Iris pigment epithelial cell (primary cell): ENCODE measurements at places on chromosomes 4 and X.

DNA sequence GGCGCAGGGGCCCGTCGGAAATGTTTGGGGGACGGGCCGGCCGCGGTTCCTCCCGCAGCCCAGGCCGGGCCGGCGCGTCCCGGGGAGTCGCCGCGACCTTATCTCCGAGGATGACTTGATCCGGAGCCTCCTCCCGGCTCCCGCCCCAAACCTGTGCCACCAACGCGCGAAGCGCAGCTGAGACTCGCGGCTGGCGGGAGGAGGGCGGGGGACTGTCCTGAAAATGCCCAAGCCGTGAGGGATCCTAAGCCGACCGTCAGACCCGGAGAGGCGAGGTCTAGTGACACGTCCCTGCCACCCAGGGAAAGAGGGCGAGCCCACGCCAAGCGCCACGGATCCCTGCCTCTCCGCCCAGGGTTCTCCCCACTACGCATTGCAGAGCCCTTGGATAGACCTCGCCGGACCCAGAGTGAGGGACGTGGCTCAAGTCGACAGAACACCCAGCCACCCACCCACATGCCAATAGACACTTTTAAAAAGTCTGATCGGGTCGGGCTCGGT, 26.9 kb downstream of the UTP14A start:
- DNase-seq = peak; percentile 11

DNA sequence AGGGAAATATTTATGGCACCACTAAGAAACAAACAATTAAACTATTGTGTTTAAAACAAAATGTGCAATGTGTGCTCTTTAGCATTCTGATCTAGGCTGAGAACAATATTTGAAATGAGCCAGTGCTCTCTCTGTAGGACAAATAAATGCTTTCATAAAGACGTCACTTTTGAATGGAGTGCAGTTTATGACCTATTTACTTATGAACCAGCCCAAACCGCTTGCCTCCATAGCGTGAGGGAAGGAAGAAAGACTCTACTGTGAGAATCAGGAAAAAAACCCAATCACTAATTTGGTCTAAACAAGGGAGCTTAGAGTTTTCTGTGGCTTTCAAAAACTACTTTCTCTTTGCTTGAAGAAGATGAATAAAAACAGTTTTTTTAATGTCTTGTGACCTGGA, 39.4 kb downstream of the SAT1 start:
- DNase-seq = peak; percentile 24

DNA sequence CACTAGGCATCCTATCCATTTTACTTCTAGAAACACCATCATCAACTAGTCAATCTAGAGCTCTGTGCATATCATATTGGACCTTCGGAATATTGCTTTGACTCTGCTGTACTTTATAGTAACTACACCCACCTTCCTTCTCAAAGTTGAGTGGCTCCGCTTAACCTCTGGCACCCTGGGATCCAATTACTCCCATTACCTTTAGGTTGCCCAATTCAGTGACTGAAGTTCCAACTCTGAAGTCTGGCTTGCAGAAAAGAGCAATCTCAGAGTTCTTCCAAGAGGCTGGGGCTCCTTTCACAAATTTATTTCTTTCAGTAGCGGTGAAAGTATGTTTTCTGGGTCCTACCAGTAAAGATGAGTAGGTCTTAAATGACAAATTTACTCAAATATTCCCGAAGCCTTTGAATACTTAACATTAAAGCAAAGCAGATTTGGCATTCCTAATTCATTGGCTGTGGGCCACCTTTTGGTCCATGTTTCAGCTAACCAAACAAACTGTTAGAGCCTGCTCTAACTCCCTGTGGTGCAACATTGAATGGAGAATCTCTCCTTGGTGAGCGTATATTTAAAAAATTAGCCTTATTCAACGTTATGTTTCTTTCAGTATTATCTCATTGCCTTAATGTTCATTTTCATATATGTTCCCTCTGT, 1215.8 kb downstream of the RAPGEF2 start:
- peak; percentile 10 for DNase-seq

DNA sequence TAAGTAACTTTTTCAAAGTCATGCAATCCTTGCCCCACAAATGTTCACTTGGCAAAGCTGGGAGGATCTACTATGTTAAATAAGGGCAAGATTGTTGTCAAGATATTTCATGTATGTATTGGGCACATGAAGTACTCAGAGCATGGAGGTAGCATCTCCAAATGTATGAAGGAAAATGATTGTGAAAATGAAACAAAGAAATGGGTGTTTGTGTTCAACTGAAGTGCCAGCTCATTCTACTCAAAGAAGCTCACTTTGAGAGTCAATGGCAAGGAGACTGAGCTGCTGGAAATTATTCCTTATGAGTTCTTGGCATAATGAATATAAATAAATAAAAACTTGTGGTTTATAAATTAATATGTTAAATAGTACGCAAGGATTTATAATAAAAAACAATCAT, 124.5 kb upstream of the ARSJ start:
- DNase-seq = no peak

- DNase-seq = peak; percentile 6
Observed at GRCh38 chrX:16573781-16574180, 76.2 kb upstream of the S100G start.

DNA sequence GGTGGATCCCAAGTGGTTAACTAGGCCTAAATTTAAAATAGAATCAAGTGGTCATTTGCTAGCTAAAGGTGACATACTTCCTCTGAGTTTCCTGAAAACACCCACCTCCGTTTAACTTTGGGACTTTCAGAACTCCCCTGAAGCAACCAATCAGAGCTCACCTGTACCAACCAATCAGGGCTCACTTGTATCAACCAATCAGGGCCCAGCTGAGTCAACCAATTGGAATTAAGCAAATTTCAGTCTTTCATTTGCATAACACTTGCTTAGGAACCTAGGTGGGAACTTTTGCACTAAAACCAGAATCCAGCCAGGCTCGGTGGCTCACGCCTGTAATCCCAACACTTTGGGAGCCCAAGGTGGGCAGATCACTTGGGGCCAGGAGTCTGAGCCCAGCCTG, 15.9 kb downstream of the GPC4 start:
- DNase-seq = no peak

DNA sequence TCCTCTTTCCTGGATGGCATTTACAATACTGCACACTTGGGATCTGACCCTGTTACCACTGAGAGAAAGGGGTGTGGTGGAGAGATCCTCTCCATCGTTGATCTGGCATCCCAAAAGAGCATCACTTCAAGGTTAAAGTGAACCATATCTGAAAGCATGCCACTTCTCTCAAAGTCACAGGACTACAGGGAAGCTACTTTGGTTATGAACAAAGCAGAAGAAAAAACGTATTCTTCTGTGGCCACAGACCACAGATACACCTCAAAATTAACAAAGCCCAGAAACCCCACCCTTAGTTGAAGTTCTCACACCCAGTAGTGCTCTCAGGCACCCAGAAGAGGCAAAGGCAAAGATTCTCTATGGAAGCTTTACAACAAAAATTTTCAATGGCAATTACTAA, 108.3 kb downstream of the JADE1 start:
- DNase-seq = no peak

GRCh38 chr4:102252171-102252570, 93.1 kb downstream of the SLC39A8 start:
- no peak for DNase-seq

DNA sequence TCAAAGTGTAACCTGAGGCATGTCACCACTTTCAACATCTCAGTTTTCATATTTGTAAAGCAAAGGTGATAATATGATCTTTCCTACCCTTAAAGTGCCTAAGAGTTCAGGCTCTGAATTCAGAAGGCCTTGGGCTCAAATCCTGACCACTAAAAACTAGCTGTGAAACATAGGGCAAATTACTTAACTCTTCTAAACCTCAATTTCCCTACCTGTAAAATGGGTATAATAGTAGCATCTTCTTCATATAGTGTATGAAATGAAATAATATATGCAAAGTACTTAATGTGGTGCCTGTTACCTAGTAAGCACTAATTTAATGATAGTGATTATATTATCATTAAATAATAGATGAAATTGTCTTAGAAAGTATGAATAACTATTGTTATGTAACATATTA, 7.0 kb upstream of the WDR44 start:
- DNase-seq = no peak

DNA sequence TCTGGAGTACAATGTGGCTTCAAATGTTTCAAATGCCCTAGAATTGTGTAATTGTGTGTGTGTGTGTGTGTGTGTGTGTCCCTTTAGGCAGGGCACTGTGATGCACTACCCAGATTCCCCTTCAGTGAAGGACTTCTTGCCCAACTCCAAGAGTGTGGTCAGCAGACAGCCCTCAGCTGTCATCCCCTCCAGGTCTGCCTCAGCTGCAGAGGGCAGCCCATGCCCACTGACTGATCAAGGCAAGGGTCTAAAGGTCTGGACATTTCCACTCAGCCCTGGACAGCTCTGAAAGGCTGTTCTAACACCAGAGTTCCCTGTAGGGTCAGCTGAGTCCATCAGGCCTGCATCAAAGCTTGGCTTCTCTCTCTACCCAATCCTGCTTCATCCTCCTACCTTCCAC, 83.9 kb upstream of the USP9X start:
- no peak for DNase-seq

DNA sequence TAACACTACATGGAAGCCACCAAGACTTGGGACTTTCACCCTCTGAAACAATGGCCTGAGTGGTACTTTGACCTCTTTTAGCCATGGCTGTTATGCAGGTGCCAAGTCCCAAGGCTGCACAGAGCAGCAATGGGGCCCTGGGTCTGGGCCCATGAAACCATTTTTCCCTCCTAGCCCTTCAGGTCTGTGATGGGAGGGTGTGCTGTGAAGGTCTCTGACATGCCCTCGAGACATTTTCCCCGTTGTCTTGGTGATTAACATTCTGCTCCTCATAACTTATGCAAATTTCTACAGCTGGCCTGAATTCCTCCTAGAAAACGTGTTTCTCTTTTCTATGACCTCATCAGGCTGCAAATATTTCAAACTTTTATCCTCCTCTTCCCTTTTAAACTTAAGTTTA, 30.4 kb upstream of the ADGRA3 start:
- no peak for DNase-seq

- peak; percentile 73 for DNase-seq
Observed at GRCh38 chr4:137998666-137999429, 243.3 kb downstream of the SLC7A11 start.

DNA sequence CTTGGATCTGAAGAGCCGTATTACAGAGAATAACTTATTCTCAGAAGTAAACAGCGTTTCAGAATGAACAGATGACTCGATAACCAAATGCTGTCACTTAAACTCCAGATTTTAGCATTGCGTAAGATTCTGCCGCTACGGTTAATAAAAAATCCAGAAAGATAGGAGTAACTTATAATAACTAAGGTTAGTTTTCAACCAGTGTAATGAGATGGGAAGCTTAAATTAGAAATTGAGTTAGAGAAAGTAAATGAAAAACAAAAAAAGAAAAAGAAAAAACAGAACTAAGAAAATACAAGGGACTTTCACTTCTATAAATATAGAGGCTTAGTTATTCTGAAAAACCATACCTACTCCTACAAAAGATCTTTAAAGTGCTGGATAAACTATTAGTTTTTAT, 13.1 kb upstream of the PARM1 start:
- DNase-seq = no peak

- no peak for DNase-seq
Observed at GRCh38 chrX:137545711-137546651, 19.9 kb upstream of the ZIC3 start.

DNA sequence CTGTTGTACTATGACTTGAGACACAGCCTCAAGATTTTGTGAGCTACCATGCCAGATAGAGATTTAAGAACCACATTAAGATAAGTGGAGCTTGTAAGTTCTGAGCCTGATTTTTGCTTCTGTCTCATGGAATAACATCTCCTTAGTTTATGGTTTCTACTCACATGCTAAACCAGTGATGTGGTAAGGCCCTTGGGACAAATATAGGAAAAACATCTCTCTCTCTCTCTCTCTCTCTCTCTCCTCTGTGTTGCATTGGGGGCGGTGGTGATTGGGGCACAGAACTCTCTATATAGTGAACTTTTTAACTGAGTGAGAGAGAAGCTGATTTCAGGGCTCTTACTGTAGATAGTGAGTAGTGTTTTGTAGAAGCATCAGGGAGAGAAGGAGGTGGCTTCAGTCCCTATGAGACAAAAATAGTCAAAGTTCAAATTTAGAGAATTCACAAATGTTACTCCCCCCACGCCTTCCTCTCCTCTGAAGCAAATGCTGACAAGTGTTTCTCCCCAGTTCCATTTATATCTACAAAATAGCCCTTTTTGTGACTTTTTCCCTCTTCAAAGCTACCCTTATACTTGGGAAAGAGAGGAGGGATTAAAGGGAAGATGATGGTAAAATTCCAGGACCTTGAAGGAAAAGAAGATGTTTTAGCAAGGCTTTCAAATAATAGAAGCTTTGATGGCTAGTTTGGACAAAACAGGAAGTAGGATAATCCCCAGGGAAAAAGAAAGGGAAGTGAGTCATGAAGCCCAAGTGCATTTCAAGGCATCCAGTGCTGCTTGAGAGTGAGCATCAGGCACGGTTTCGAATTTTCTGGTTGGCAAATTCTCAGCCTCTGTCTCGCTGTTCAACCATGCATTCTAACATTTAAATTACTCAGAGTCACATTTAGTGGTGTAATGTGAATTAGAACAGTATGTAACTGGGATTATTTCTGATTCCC, 134.3 kb upstream of the AP1S2 start:
- DNase-seq = peak; percentile 66

DNA sequence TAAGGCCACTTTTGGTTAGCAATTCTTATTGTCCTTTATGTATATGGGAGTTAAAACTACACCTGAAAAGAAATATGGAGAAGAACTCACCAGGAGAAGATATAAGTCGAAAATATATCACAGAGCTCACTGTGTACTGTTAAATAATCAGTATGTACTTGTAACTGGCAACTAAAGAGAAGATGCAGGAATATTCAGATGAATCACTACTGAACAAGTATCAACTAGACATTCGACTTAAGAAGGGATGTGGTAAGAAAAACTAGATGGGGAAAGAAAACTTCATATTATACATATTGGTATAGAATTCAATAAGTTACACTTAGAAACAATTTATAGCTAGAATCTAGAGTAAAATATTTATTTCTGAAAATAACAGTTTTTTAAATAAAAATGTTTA, 230.0 kb downstream of the CAMK2D start:
- no peak for DNase-seq

GRCh38 chrX:150165776-150166610, 197.1 kb upstream of the MAMLD1 start:
- no peak for DNase-seq

- no peak for DNase-seq
Observed at GRCh38 chr4:8819473-8820177, 52.0 kb downstream of the HMX1 start.
